CD4-positive, alpha-beta T cell treated with Interleukin-10 for 1 hour (primary cell): ENCODE measurements at places on chromosomes 1 and 21.

DNA sequence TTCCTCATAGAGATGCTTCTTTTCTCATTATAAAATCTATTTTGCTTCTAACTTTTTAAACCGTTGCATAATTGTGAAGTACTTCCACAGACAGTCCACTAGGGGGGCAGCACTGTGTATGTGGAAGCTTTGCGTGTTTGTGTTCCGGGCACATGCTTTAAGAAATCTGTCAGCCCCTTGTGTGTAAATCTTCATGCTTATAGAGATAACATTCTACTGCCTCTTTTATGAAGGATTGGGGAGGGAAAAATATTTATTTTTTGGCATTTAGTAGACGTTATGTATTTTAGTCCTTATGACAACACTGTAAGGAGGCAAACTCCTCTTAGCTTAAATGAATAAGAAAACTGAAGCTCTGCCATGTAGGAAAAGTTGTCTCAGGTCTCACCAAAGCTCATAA is 157.3 kb upstream of the PTGFR start:
- DNase-seq, result no peak

DNA sequence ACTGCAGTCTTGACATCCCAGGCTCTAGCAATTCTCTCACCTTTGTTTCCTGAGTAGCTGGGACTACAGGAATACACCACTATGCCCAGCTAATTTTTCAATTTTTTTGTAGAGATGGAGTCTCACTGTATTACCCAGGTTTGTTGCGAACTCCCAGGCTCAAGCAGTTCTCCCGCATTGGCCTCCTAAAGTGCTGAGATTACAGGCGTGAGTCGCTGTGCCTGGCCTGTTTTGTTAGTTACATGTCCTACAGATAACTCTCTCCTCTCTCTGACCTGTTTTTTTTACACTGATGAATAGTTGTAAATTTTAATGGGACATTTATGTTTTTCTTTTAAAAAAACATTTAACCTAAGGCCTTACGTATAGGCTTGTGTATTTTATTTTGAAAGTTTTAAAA is 19.8 kb downstream of the PTBP2 start:
- no peak for DNase-seq

DNA sequence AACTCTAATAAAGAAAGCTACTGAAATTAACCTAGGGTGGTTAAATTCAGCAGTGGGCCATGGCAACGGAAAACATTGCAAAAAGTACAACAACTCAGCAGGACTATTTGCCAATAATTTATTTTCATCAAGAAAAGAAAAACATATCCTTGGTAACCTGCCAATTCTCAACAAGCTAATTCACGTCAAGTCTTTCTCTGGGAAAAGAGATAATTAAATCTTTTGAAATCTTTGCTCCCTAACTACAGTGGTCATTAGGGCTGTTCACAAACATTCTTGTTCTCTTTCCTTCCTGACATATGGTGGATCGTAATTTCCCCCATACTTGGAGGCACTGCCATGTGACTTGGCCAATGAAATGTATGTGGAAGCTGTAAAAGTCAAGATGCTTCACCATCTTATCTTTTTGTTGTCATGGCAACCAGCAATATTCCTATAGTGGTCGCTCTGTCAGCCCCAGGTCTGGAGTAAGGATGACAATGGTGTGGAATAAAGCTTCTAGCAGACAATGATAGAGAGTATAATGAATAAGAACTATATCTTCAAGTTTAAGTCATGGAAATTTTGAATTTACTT is 29.6 kb upstream of the ZNF326 start:
- no peak for DNase-seq

GRCh38 chr1:43207229-43207853 is 35.2 kb downstream of the CFAP57 start:
- DNase-seq, result no peak

GRCh38 chr1:173507205-173507846 is 30.2 kb downstream of the PRDX6 start:
- DNase-seq, result no peak

GRCh38 chr1:21050031-21050430 is 126.7 kb downstream of the EIF4G3 start:
- no peak for DNase-seq

GRCh38 chr1:82487778-82488177 is 687.0 kb downstream of the ADGRL2 start:
- no peak for DNase-seq

GRCh38 chr1:231951374-231951773 is 324.8 kb downstream of the DISC1 start:
- DNase-seq, result no peak

GRCh38 chr1:235642943-235643371 is 6.6 kb downstream of the GNG4 start:
- no peak for DNase-seq

DNA sequence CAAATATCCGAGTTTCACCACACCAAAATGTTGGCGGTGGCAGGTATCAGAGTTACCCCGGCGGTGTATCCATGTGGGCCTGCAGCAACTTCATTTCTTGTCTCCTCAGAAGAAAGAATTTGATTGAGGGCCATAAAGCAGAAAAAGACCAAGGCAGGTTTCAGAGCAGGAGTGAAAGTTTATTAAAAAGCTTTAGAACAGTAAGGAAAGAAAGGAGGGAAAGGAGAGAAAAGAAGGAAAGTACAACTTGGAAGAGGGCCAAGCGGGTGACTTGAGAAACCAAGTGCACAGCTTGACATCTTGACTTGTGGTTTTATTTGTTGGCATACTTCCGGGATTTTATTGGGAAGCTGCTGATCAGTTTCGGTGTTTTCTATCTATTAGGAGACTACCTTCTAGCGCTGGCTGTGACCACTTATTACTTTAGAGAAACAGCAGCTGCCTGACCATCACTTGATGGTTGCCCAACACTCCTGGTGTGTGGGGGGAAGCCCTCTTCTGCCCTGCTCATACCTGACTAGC is 75.5 kb upstream of the RAB3GAP2 start:
- DNase-seq, result no peak

DNA sequence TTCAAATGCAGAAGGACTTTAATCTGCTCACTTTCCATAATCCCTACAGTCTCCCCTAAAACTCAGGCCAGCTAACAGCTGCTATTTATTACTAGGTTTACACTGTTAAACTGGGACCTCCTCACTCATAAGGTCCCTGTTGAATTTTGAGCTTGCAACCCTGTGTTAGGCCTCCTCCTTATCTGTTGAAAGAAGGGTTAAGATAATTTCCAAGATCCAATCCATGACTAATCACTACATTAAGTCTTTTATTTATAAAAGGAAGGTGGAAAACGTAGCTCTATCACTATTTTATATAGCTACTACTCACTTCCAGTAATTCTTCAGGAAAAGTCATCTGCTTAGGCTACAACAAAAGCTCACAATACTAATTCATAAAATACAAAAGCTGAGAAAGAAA is 79.5 kb downstream of the EVI5 start:
- no peak for DNase-seq

DNA sequence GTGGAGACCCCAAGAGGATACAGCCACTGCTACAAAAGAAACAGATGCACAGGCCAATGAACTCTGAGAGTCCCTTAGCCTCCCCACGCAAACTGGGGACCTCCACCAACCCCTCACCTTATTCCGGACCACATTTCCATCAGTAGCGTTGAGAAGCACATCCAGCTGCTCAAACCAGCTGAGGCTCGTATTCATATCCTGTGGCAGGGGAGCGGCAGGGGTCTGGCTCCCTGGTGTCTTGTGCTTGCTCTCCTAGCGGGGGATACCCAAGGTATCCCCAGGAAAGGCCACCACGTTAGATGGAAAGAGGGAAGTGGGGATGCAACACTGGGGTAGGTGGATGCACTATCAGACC is 481 bp downstream of the CCDC163 start:
- DNase-seq, result no peak

- DNase-seq, result no peak
Observed at GRCh38 chr1:96782856-96783255, 61.3 kb downstream of the PTBP2 start.

DNA sequence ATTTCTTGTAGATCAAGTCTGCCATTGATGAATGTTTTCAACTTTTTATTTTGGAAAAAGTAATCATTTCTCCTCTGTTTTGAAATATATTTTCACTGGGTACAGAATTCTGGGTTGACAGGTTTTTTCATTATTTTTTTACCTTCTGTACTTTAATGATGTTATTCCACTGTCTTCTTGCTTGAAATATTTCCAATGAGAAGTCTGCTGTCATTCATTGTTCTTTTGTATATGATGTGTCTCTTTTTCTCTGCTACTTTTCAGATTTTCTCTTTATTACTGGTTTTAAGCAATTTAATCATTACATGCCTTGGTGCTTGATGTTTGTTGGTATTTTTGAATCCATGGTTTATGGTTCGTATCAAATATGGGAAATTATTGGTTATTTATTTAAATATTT is 22.4 kb upstream of the FOXO6 start:
- no peak for DNase-seq

DNA sequence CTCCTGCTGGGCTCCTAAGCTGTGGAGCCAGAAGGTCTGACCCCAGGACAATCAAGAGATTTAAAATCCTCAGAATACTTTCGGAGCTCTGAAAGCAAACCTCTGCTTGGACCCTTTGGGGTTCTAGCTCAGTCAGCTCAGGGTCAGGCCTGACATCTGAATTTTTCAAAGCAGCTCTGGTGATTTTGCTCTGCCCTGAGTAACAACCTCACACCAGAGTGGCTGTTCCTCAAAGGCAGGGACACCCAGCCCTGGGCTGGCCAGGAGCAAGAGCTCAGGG is 11.9 kb downstream of the SLC1A7 start:
- no peak for DNase-seq

- DNase-seq, result no peak
Observed at GRCh38 chr1:20593756-20594155, 4.9 kb downstream of the CDA start.
